Stimulated activated CD4-positive, alpha-beta T cell treated with anti-CD3 and anti-CD28 coated beads, TNF-alpha, amount 100 ng/mL, for 24 hours (primary cell): ENCODE measurements at places on chromosomes 6 and 20.

GRCh38 chr20:41081276-41081814, 52.7 kb downstream of the TOP1 start:
- DNase-seq, result no peak

DNA sequence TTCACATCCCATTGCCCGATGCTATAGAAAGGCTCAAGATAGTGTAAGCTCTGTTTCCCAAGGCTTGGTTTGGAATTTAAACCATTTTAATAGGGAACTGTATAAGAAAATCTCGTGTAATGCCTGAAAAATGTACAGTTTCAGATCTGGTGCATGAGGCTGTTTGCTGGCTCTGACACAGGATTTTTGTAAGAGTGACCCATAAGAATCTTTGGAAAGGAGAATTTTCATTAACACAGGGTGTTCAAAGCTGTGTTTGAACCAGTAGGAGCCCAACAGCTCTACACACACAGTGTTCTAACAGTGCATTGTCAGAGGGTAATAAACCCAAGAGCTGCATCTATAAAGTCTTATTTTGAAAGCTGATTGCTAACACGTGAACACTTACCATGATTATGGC, 293.5 kb downstream of the PRL start:
- DNase-seq, result no peak

- DNase-seq, result no peak
These were observed 11.9 kb downstream of the KIF25 start for GRCh38 chr6:168009331-168009730.

DNA sequence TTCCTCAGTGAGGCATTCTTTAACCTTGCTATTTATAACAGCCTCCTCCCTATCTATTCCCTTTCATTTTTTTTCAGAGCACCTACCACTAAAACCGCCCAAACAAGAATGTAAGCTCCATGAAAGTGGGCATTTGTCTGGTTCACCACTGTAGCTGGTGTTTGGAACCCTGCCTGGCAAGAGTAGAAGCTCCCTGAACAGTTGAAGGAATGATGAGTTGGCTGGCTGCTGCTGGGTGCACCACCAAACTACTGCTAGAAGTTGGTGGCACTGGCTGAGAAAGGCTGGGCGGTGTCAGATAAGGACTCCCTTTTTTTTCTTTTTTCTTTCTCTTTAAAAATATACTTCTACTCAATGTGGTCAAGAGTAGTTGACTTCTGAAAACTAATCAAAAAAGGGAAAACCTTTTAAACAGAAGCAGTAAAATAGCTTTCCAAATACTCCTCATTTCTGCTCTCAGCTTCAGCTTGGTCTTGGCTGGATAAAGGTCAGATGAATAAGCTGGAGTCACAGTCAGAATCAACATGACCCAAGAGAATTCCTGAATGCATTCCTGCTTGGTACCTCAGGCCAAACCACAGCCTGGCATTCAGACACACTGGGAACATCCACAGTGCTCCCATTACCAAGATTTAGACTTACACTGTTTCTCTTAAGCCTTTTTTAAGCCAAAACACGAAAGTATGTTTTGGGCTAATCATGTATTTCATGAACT, 38.0 kb downstream of the RTN4IP1 start:
- DNase-seq, result no peak

DNA sequence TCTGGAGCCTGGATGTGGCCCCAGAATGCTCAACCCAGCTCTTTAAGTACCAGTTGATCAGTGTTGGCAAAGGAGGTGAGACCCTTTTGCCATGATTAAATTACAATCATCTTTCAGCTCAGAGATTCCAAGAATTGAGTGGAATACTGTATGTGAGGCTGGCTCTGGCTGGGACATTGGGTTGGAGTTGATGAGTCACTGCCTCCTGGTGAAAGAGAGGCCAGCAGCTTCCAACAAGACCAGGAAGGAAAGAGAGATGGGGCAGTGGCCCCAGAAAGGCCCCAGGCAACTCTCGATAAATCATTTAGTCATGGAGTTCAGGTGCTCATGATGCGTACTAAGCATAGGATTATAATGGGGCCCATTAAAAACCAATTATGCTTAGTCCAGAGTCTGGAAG, 2.1 kb downstream of the TGM6 start:
- no peak for DNase-seq

- DNase-seq, result no peak
These were observed 107.8 kb downstream of the OGFRL1 start for GRCh38 chr6:71396410-71396801.

- DNase-seq, result no peak
These were observed 50.0 kb upstream of the EZR start for GRCh38 chr6:158868890-158869825.

DNA sequence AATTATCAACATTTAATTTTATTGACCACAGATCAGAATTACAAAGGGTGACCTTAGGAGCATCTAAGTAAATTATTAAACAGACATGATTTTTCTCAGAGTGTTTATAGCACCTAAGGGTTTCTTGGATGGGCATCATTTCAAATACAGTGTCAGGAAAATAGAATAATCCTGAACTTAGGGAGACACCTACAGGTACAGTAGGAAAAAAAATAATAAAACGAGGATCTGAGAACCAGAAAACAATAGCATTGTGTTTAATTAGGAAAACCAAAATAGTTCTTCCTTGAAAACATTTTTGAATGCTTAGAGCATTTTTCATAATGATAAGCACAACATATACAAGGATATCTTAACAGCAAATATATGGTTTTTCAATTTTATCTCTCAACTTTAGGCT, 39.2 kb downstream of the MMUT start:
- no peak for DNase-seq

GRCh38 chr6:133973109-133973971, 20.3 kb downstream of the TBPL1 start:
- no peak for DNase-seq

DNA sequence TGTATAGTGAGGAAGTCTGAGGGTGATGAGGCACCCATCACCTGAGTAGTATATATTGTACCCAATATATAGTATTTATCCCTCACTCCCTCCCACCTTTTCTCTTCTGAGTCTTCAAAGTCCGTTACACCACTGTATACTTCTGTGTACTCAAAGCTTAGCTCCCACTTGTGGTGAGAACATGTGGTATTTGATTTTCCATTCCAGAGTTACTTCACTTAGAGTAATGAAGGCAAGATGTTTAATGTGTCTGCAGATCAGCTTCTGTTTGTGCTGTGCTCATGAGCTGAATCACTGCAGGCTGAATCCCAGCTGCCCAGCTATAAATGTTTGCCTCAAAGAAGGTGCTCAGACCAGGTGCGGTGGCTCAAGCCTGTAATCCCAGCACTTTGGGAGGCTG, 139.3 kb upstream of the FOXA2 start:
- no peak for DNase-seq

DNA sequence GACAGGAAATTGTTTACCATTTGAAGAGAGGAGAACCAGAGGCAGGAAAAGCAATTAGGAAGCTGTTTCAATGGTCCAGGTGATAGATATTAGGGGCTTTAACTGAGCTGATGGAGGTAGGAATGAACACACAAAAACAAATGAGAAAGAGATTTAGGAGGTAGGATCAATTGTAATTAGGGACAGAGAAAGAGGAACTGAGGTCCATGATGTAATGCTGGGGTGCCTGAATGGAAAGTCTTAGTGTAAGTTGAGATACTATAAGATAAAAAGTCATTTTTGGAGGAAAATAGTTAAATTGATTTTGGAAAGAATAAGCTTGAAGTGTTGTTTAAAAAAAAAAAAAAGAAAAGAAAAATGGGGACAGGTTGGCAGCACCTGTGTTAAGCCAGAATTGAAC, 58.5 kb upstream of the B3GAT2 start:
- DNase-seq, result no peak

DNA sequence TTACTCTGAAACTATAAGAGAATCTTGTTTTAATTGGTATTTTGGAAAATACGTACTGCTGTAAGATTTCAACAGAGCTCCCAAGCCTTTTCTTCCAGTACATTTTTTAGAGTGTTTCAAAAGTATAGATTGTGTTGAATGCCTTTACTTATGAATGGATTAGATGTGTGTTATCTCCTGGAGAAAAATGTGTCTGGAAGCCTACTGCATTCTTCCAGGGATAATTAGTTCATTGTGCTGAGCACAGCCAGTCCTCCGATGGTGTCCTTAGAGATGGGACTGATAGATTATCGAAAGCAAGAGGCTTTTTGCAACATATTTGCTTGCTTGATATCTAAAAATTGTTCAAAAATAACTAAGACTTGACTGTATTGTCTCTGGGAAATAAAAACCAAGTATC, 114.2 kb downstream of the PLEKHG1 start:
- DNase-seq, result no peak

DNA sequence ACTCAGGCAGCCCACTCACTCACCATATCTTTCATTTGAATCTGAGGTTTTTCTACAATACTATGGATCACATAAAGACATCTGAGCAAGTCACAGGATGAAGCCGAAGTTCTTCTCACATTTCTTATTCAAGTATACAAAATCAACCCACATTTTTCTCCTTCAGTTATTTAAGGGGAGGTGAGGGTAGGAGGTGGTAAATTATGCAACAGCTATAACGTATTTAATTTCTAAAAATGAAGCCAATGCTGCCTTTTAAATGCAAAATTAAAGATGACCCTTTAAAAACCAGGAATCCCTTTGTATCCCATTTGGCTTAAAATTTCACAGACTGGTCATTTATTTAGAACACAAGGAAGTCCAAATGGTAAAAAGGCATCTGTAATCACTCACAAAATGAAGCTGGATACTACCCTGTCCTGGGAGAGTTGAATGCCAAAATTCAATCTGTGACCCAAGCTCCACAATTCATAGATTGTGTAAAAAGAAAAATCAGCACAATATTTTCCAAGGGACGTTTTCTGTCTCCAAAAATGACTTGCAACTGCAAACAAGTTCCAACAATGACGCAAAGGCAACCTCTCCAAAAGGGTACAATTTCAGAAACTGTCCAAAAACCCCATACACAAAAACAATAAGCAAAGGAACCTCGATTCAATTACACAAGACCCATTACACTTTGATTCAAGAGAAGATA, 48.8 kb downstream of the EPB41L2 start:
- DNase-seq, result no peak

- no peak for DNase-seq
These were observed 504 bp downstream of the B4GALT5 start for GRCh38 chr20:49712996-49713752.

DNA sequence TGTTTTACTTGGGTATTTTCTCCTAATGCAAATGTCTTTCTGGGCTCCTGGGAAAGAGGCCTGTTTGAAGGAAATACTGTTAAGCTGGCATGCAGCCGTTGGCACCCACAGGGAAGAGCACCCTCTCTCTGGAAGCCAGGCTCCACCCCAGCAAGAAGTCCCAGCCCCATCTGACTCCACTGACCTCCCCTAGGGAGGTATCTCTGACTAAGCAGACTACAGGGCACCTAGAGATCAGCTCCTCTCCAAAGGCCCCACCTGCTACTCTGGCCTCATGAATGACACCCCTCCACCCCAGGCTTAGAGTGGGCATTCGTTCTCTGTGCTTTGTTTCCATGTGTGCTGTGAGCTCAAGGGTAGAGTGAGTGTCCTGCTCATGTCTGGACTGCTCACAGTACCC, 6.4 kb upstream of the MDGA1 start:
- DNase-seq, result no peak

- no peak for DNase-seq
These were observed 208.5 kb upstream of the SSTR4 start for GRCh38 chr20:22826306-22827230.

- DNase-seq, result no peak
These were observed 299.1 kb upstream of the PRDM1 start for GRCh38 chr6:105786890-105787655.

- no peak for DNase-seq
These were observed 147.5 kb downstream of the FLRT3 start for GRCh38 chr20:14189794-14190402.

DNA sequence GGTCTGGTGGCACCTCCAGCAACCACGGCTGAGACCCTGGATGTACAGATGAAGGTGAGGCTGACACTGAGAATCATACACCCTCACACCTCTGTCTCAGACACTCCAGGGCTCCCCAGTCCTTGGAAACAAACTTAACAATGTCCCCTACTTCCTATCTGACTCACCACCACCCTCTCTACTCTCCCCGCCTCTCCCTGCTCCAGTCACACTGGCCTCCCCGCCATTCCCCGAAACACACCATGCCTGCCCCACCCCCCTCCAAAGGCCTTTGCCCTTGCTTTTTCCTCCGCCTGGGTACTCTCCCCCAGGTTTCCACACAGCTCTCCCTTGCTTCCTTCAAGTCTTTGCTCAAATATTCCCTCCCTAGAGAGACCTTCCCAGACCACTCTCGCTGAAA, 16.3 kb downstream of the BPI start:
- no peak for DNase-seq

DNA sequence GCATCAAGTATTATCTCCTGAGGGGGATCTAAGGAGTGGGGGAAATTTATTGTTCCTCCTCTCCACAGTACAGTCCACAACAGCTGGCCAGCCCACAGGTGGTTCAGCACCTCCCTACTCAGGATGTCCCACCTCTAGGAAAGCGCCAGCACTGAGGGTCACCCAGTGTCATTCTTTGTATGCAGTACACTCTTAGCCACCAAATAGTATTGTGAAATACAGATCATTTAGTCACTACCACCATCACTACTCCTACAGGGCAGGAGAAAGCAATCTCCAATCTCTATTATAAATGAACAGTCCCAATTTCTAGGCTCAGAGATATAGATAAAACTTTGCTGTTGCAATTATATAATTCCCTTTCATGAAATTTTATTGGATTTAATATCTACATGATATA, 6.3 kb upstream of the ZNF76 start:
- no peak for DNase-seq

- no peak for DNase-seq
These were observed 7.4 kb downstream of the LRRN4 start for GRCh38 chr20:6046432-6046831.

DNA sequence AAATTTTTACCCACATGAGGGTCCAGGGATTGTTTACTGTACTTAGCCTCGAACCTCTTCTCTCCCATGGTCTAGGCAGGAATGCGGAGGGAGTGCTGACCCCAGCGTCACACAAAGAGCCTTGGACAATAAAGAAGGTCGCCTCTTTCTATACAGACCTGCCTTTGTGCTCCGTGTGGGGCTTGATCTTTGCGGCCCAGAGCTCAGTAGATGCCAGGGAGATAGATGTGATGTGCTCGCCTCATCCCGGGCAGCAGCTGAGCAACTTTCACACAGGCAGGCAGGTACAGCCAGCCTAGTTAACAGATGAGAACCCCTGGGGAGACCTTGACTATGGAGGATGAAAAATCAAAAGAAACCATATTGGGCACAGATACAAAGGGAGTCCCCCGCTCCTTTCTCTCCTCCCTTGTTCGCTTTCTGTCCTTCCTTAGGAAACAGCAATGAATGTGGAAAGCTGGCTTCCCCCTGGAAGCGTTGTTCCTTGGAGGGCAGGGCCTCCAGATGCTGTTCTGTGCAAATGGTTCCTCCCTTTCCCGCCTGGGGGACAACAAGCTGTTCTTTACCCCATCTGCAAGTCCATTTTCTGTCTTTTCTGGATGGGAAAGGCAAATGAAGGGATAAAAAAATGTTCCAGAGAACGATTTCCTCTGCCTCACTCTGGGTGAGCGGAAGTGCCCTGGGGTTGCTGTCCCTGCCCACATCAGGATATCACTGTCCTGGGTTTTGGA, 128.3 kb downstream of the OLIG3 start:
- DNase-seq, result no peak

- DNase-seq, result no peak
These were observed 155.8 kb downstream of the MBOAT1 start for GRCh38 chr6:20056350-20056992.

- no peak for DNase-seq
These were observed 79.8 kb downstream of the KIF13A start for GRCh38 chr6:17907406-17908229.
